ENCODE measurements at places on chromosomes 1 and 21. TPM values are rescaled to one million over a fixed set of nuclear protein-coding genes. Genes with fewer than 3 reads are reported as not detected.

OR2M7 gene
- total RNA-seq: not detected

IL10 gene
- total RNA-seq: not detected

ORC1 gene
- 15.3 TPM for total RNA-seq

CLDN8 gene
- total RNA-seq: 0.88 TPM

FNDC5 gene
- total RNA-seq: not detected

MEAF6 gene
- total RNA-seq: 48.9 TPM

Measured in airway epithelial cell (primary cell).